Stimulated activated CD4-positive, alpha-beta T cell treated with anti-CD3 and anti-CD28 coated beads, Interleukin-2, amount 100 ng/mL, for 48 hours (primary cell): ENCODE measurements at places on chromosomes 7 and 10.

GRCh38 chr10:124231168-124232155 is 138.1 kb upstream of the CHST15 start:
- peak; percentile 11 for DNase-seq

DNA sequence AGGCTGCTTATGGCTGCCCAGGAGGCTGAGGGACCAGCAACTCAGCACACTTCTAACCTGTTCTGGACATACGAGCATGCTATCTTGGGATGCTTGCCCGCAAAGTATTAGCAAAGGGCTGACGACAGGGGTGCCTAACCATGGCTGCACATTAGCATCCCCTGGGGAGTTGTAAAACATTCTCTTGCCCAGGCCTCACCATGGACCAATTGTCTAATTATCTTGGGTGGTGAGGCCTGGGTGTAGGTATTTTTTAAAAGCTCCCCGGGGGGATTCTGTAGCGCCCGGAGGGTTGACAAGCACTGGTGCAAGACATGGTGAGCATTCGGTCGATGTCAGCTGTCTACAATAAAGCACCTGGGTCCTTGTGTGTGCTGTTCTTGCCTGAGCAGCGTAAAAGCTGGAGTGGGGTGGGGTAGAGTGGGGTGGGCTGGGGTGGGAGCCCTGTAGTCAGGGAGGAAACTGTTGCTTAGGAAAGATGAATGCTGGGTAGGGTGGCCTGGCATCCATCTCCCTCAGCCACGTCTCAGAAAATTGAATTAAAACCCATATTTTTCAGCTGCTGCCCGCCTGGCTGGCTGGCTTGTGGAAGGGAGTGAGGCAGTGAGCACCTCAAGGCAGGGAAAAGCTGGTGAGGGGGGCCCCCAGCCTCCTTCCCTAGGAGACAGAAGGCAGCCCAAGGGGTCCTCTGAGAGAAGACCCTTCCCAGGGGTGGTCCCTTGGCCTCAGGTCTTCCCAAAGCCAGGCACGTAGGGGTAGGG is 2.9 kb upstream of the ADCYAP1R1 start:
- DNase-seq, result no peak

DNA sequence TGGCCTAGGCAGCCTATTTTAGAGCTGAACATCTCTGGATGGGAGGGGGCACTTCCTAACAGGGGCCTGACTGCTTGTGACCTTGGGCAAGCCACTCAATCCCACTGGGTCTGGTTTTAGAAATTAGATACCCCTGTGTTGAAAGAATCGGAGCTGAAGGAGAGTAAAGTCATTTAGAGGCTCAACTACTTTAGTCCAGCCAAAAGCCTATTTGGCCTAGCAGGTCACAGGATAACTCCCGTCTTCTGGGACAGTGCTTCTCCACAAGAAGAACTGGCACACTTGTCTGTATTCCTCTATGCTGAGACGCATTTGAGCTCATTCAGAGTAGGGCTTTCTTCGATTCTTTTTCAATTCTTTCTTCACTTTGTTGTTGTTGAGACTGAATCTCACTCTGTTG is 224.2 kb downstream of the CHCHD3 start:
- DNase-seq, result no peak

GRCh38 chr7:106283831-106284713 is 711 bp downstream of the NAMPT start:
- DNase-seq, result peak; percentile 44

- DNase-seq, result no peak
Measured at GRCh38 chr10:78134773-78135306, 101.2 kb downstream of the RPS24 start.

DNA sequence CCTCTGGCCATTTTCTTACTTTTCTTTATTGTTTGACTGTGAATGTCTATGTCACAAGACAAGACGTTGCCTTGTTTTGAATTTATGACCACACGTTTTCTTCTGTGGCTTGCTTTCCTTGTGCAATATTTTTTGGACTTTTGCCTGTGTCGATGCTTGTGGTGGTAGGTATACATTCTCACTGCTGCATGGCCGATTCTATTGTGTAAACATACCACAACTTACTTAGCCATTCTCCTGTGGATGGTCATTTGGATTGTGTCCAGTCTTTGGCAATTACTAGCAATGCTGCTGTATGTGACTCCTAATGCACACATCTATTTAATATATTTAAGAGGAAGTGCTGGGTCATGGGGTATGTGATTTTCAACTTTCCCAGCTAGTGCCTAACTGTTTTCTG is 18.0 kb upstream of the DLG5 start:
- no peak for DNase-seq

DNA sequence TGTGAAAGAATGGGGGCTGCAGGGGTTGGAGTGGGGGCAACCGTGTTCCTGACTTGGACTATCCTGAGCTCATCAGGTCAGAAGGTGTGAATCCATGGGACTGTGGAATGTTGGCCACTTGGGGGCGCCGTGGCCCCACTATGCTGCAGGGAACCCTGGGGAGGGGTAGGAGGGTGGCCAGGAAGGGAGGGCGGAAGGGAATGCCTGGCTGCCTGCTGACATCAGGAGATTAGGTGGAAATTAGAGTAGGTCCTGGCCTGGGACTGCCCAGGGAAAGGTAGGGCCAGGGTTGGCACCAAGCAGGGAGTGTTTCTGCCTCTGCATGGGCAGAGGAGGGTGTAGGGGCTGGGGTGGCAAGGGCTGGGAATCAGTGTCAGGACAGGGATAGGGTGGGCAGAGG is 65.8 kb upstream of the PRSS58 start:
- DNase-seq, result peak; percentile 60

DNA sequence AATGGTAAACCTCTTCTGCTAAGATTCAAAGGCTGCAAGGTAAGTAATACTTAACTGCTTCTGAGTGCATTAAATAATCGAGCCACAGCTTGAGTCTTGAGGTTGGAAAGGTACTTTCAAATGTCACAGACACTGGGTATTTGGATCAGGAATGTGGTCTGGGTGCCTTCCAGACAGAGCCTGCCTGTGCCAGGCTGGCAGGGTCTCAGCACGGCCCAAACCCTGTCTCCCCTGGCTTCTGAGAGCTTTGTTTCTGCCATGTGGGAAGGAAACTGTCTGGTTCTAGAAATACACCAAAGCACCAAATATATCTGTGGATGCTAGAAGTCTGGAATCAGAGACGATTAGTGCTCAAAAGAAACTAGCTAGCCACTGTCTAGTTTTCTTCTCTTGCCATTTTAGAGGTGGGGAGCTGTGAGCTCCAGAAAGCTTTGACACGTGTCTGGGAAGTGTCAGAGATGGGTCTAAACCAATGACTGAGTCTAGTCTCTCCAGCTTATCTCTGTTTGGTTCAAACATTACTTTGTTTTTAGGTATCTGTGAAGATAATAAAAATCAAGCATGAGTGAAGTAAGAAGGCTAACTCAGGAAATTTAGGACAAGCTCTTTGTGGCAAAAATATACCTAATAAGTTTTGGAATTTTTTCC is 162.8 kb downstream of the CYP26A1 start:
- DNase-seq, result no peak

DNA sequence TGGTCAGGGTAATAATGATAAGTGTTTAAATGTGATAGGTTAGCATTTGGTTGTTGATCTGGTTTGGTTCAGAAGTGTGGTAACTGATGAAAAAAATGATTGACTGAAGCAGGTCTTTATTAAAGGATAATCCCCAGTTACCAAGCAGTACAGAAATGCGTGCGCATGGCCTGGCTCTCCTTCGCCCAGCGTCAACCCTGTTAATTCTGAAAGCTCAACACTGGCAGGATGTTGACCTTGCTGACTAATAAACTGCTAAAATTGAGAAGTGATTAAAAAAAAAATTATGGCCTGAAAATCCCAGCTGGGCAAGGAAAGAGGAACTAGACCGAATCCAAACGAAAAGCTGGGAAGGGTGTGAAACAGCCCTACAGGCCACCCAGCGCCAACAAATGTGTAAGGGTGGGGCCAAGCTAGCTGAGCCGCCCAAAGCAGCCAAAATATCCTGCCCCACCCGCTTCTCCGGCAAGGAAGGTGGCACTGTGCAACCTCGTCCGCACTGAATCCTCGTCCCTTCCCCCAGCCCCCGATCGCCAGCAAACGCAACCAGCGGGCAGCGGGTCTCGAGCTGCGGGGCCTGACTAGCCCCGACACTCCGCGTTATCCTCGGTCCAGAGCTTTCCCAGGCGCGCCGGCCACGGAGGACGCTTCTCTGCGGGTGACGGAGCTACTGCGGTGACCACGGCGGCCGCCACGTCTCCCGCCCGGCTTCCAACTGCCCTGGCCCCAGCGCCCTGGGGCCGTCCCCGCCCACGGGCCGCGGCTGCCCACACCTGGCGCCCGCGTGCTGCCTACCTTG is 561 bp downstream of the SHTN1 start:
- no peak for DNase-seq

DNA sequence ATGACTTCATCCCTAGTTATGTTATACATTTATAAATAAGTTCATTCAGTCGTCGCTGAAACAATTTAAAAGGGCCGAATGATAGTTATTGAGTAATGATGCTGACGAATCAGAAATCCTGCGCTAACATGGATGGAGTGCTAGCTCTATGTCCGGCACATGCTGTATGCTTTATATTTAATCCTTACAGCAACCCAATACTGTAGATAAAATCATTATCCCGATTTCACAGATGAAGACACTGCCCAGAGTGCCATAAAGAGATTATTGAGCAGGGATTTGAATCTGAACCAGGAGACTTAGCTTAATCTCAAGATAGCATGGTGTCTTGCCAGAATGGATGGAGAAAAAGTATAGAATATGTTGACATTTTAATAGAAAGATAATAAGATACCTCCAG is 1.1 kb upstream of the ICA1 start:
- no peak for DNase-seq

DNA sequence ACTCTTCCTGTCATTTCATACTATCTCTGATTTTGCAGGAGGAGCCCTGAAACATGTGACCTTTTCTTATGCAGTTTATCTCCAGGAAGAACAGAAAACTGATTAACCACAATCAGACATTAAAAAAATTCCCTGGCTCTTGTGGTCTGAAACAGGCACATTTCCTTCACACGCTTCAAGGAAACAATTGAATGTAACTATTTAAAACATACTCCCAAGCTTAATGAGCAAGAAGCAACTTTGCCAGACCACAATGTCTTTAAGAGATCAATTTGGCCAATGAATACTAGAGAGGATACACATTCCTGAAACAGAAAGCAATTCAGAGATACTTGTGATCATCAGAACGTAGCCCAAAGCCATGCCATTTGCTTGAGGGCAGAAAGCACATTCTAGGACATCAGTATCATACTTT is 65.8 kb downstream of the PIP4K2A start:
- DNase-seq, result no peak

DNA sequence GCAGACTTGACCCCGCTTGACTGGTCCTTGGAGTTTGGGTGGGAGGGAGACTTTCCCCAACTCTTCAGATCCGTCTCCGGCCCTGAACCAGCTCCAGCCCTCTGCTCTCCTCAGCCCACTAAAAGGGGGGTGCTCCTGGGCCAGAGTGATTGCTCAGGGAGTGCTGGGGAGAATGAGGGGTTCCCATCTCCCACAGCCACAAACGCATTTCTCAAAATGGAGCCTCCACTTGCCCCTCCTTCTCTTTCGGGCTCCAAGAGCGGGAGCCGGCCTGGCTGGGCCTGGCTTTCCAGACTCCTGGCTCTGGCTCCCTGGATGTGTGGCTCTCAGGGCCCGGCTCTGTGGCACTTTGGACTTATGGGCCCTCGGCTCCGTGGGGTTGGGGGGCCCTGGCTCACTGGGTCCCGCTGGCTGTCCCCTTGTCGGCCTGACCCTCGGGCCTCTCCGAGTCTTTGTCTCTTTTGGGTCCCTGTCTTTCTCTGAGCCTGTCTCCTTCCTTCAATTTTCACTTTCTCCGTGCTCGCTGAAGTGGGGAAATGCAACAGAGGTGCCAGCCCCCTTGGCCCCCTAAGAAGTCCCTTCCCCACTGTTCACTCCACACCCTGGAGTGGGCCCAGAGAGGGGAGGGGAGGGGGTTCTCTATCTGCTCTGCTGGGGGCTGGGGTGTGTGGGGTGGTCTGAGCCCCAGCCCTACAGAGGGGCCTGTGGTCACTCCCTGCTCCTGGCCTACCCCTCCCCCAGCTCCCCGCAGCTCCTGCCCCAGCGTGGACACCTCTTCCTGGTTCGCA is 713 bp downstream of the LZTS2 start:
- no peak for DNase-seq

DNA sequence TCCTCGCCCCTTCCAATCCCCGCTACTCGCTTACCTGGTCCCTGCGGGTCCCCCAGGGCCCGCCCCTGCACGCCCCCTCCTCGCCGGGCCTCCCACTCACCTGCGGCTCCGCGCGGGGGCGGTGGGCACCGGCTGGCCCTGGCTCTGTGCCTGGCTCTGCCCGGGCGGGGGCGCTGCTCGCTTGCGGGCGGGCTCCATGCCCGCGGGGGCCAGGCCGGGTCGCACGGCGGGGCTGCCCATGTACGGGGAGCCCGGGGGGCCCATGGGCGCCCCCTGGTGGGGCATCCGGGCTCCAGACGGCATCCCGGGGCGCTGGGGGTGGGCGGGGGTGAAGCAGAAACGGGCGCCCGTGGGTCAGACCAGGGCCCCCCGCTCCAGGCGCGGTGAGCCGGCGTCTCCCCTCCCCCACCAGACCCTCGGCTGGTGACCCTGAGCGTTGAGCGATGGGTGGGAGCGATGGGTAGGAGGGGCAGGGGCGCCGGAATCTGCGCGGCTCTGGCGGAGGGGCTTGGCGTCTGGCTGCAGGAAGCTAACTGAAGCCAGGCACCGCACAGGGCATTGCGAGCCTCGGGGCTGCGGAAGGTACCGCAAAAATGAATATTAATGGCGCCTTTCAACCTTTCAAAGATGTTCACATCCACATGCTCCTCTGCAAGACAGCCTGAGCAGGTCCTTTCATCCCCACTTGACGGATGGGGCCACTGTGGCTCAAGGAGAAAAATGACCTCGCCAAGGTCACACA is 3.0 kb downstream of the SMARCD3 start:
- peak; percentile 50 for DNase-seq

DNA sequence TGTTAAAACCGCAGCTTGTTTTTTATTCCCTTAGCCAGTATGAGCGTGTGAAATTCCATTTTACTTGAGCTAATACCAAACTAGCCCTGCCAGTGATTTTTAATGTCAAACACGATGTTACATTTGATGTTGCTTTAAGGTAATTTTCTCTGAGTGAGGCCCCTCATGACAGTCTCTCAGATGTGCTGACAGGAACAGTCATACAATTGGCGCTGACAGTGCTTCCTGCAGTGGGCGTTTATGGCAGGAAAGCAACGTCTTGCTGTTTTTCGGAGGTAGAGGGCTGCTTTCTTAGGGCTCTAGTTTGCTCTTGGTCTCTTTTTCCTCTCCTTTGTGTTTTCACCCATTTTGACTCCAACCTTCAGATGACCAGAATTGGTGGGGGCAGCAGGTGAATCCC is 19.3 kb downstream of the PON1 start:
- no peak for DNase-seq
